Thoracic aorta (tissue), 2 donors: ENCODE measurements at places on chromosomes 3 and 15.
A peak's percentile ranks its signal among the peaks of the same experiment; 100 is the strongest.

GRCh38 chr3:64895106-64895990 is 207.5 kb upstream of the ADAMTS9 start:
- no peak for DNase-seq

DNA sequence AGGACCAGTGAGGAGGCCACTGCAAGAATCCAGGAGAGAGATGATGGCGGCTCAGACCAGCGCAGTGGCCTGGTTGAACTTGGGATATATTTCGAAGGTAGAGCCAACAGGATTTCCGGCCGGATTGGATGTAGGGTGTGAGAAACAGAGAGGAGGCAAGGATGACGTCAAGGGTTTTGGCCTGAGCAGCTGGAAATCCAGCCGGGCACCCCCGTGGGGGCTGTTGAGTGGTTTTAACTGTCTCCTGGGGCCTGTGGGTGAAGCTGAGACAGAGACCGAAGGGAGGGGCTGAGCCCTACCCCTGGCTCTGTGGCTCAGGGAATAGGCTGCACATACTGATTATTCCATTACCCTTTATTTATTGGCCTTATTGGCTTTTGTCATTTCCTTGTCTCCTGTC is 45.7 kb downstream of the EXOG start:
- DNase-seq, result no peak

DNA sequence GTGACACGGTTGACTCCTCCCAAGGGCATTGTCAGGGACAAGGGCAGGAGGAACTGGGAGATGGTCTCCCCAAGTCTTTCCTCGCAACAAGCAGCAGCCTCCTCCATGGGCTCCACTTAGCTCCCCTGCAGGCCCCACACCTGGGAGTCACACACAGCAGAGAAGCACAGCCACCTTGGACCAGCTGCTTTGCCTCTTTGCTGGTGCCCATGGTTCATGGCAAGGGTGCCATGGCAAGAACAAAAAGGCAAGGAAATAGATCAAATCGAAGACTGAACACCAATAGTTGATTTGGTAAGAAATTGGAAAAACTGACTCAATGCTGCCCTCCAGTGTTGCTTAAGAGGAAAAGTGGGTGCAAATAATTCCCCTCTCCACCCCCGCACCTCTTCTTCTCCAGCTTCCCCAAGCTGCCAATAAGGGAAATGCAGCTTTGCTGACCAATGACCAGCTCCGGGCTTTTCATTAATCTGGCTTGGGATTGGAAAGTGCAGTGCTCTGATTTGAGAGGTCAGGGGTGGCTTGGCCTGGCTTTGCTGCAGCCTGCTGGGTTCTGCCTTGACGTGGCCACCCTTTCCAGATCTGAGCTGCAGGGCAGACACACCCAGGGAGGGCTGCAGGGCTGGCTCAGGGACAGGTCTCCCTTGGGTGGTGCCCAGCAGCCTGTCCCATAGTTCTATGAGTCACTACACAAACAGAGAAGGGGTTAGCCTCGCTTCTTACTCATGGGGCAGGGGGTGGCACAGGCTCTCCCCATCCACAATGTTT is 162.0 kb downstream of the KLF13 start:
- peak; percentile 42 for DNase-seq

GRCh38 chr3:148077318-148077923 is 620.3 kb upstream of the AGTR1 start:
- DNase-seq, result no peak

DNA sequence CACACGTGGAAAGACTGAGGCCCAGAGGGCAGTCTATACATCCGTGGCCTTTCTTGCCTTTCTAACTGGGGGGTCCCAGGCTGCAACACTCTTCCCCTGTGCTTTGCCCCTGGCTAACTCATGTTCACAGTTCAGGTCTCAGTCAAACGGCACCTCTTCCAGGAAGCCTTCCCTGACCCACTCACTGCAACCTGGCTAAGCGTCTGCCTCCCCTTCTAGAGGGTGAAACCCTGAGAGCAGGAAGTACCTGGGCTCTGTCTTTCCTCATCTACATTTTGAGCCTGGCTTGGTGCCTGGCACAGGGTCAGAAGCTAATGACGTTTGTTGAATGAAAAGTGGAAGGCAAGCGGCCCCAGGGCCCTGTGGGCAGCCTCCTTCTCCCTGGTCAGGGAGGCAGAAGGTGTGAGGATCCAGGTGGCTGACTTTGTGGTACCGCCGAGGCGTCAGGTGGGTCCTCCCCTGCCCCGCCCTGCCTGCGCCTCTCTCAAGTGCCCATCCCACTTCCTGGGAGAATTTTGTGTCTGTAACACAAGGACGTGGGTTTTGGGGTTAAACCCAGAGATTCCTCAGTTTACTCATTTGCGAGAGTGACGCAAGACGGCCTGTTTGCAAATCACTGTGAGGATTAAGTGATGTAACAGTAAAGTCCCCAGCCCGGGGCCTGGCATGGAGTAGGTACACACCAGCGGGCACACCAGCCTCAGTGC is 32.1 kb downstream of the DNASE1L3 start:
- DNase-seq, result no peak

DNA sequence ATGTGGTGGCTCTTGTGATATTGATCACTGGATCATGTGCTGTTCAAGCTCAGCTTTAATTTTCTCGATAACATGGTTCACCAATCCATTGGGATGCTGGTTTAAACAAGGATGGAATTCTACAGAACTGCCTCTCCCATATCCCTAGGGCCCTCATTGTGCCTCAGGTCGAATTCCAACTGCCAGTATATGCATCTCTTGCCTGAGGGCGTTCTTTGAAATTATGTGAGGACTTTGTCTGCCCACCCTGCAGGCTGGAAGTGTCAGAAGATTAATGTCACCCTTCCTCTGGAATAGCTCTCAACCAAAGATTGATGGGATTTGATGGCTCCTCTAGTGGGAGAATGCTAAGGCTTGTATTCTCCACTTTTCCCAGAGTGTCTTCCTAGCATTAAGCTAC is 175.6 kb upstream of the GALNT15 start:
- no peak for DNase-seq

- no peak for DNase-seq
Observed at GRCh38 chr3:5294356-5294755, 106.8 kb downstream of the EDEM1 start.

GRCh38 chr3:163462446-163462845 is 1615.8 kb downstream of the SI start:
- DNase-seq, result no peak

DNA sequence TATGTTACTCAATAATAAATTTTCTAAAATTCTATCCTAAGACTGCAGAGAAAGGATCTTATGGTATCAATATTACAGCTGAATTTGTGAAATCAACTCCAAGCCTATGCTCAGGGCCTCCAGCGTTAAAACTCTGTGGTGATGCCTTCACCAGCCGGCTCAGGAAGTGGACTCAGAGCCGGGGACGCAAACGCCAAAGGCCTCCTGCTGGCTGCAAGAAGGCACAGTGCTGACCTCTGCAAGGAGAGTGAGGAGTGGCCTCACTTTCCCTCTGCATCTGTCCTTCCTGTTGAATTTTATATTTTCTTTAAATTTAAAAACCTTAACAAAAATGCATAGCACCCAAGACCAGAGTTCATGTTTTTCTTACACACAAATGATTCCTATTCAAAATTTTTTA is 48.5 kb downstream of the HERC2 start:
- DNase-seq, result no peak

GRCh38 chr3:126389794-126390146 is 4.9 kb upstream of the CFAP100 start:
- no peak for DNase-seq

- no peak for DNase-seq
Observed at GRCh38 chr3:126849768-126850167, 133.1 kb upstream of the PLXNA1 start.

DNA sequence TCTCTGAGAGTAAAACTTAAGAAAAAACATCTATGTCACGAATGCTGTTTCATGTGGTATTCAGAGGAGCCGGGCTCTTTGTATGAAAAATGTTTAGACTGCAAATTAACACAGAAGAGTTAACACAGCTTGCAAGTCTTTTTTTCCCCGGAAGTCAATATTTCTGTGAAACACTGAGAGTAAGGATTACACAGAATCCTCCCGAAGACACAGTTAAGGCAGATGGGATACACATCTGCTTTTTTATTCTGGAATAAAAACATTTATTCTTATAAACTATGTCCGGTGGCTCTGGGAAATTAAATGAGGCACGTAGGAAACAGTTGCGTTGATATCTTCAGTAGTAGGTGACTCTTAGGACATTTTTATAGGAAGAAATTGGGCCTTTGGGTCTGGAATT is 180.6 kb downstream of the PTPRG start:
- DNase-seq, result no peak

DNA sequence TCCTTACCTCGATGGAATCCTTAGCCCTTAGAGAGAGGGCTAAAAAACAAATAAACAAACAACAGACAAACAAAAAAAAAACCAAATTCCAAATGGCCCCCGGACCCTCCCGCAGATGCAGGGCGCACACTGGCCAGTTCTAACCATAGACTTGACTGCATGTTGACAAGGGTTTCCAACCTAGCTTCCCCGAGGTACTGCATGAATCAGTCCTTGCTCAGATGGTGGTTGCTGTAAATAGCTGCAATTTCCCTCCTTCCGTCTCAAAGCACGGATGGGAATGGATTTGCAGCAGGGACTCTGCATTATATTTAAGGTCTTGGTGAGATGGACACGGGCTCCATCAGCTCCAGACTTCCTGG is 162.8 kb downstream of the CD47 start:
- DNase-seq, result no peak
